Liver (tissue), 10 donors: ENCODE measurements at places on chromosomes 4 and X. TPM values are rescaled to one million over a fixed set of nuclear protein-coding genes. Genes with fewer than 3 reads are reported as not detected.

- no peak for DNase-seq
These were observed 512.2 kb upstream of the INTU start for GRCh38 chr4:127120441-127121090.

- no peak for DNase-seq
These were observed 378.4 kb upstream of the CNKSR2 start for GRCh38 chrX:20995829-20996228.

DNA sequence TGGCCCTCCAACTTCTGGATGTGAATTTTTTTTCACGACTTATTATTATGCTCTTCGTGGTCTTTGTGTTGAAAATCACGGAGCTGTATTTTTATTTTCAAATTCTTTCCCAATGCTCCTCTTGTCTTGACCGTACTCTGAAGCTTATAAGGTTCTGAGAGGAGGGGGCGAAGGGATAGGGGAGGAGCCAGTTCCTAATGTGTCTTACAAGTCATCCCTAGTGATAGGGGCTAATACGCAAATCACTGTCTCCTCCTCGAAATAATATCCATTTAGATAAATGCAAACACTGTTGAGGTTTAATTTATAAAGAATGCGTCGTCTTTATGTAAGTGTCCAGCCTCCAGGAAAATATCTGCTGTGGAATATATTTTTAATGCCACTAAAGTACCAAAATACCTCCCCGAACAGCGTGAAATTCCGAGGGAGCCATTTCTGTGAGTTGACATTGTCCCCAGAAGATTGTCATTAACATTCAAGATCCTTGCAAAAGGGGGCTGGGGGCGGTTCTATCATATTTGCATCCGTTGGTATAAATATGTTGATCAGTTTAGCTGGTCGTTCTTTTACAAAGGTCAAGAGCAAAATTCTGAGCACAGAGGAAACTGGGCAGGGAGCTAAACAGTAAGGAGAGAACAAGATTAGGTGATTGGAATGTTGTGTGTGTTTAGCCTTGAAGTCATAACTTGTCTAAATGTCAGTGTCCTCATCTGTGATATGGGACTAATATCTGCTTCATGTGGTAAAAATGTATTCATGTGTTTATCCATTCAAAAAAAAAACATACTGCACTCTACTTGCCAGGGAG lies 3.7 kb upstream of the FAT1 start:
- DNase-seq = no peak

GRCh38 chr4:59597536-59598329 lies 1602.4 kb upstream of the ADGRL3 start:
- DNase-seq = no peak

The USP11 gene
- 24.3 TPM for total RNA-seq

The LRBA gene
- total RNA-seq = 53.2 TPM

- no peak for DNase-seq
These were observed 140.0 kb upstream of the MSX1 start for GRCh38 chr4:4719436-4719835.

DNA sequence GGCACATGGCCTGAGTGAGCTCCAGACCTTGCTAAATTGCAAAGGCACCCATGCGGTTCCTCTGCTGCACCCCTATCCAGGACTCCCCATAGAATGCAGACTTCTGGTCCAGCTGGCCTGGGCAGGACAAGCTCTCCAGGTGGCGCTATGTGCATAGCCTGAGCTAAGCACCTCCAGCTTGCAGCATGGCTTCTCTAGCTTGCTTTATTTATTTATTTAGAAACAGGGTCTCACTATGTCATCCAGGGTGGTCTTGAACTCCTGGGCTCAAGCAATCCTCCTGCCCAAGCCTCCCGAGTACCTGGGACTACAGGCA lies 5.5 kb upstream of the WFS1 start:
- peak; percentile 52 for DNase-seq

GRCh38 chrX:129689796-129690195 lies 35.0 kb upstream of the APLN start:
- DNase-seq = no peak

- no peak for DNase-seq
These were observed 69.3 kb downstream of the MTMR1 start for GRCh38 chrX:150762258-150763165.

DNA sequence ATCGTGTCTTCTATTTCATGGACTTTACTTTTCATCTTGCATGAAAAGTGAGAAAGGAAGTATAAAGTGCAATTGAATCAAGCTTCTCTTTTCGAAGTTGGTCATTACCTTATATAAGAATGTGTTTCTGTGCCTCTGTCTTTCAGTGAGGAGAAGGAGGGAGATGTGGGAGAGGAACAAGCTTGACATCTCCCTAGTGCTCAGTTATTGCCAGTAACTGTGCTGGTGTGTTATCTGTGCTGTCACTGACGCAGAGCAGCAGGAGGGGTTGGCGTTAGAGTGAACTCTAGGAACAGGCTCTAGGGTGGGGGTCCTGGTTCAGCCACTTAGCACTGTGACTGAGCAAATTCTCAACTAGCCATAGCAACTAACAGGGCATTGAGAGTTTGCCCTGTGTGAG lies 34.0 kb upstream of the TBC1D9 start:
- no peak for DNase-seq

DNA sequence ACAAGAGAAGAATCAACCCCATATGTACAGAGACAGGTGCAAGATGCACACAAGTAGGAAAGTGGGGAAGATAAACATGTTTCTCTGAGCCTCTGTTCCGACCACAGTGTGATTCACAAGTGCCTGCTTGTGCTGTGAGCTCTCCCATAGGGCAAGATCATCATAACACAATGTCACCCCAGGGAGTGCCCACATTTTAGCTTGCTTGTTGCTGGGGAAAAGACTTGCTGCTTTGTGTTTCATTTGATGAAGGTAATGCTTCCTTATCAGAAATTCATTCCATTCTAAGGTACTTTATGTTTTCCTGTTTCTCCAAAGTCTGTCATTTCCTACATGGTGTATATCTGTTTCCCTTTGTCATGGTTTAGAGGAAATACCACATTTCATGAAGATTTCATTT lies 304.5 kb upstream of the DIPK2B start:
- DNase-seq = no peak

DNA sequence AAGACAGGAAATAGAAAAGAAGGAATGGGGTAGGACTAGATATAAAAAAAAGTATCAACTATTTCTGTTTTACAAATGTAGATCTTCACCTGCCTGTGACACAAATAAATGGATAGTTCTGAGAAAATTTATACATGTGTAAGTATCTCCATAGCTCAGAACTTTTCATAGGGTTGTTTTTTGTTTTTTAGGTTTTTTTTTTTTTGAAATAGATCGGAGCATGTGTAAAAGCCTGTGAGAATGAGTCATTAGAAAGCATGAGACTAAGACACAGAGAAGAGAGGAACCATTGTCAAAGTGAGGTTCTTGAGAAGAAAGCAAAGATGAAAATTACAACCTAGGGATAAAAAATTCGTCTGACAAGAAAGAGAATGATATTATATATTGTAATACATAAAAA lies 481.6 kb downstream of the PABPC4L start:
- DNase-seq = no peak

DNA sequence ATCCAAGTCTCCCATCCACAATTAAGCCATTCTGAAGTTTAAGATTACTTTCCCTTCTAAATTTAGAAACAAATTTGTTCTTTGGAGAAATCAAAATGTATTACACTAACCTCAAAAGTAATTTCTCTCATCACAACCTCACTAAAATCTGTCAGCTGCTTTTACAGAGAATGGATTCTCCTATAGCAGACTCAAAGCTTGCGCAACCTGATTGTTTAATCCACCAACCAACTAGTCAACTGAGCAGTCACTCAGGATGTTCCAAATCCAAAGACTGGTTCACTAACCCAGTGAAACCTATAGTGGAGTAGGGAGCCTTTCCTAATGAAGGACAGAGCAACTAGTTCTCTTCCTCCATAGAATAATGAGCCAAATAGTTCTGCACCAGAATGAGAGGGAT lies 44.3 kb downstream of the RCHY1 start:
- no peak for DNase-seq

DNA sequence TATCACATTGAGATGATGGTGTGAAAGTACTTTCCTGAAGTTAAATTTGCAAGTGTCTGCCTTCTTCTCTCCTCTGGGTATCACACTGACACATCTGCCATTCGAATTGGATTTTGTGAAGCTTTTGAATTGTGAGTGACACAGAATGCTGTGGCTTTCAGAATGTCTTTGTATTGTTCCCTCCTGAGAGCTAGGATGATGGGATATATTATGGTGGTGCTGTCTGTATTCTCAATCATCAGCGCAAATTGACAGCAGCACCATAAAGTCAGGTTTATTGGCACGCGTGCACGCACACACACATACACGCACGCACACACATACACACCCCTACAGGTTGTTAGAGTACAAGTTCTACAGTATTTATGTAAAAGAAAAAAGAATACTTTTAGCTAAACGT lies 143.3 kb downstream of the AWAT2 start:
- no peak for DNase-seq

- no peak for DNase-seq
These were observed 8.4 kb upstream of the SORBS2 start for GRCh38 chr4:185820146-185821028.

DNA sequence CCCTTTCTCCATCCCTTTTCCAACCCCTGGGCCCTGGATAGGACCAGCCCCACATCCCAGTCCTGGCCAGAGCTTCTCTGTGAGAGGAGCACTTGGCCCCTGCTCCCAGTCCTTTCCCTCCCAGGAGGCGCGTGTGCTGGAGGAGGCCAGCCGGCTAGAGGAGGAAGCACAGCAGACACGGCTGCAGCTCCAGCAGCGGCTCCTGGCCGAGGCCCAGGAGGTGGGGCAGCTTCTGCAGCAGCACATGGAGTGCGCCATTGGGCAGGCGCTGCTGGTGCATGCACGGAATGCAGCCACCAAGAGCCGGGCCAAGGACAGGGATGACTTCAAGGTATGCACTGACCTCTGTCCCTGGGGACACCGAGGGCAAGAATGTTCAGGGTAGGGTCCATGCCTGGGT lies 87.5 kb downstream of the EVC start:
- DNase-seq = no peak

- DNase-seq = no peak
These were observed 714 bp downstream of the RTL3 start for GRCh38 chrX:78658414-78658813.

DNA sequence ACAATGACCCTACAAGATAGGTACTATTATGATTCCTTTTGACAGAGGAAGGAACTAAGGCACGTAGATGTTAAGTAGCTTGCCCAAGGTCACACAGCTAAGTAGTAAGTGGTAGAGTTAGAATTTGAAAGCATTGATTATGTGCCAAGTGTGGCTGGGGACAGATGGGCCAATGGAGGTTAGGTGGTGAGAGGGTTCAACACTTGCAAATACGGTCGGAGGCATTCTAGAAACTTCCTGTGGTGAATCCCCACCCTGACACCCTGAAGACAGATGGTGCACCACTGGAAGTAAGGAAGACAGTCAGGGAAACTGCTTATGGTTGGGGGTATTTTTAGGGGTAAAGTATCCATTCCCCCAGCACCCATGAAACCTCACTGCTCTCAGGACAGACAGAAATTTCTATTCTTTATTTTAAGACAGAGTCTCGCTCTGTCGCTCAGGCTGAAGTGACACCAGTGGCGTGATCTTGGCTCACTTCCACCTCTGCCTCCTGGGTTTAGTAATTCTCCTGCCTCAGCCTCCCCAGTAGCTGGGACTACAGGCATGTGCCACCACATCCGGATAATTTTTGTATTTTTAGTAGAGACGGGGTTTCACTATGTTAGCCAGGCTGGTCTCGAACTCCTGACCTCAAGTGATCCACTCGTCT lies 142.5 kb downstream of the RASL11B start:
- DNase-seq = no peak

The CT47B1 gene
- total RNA-seq = not detected

DNA sequence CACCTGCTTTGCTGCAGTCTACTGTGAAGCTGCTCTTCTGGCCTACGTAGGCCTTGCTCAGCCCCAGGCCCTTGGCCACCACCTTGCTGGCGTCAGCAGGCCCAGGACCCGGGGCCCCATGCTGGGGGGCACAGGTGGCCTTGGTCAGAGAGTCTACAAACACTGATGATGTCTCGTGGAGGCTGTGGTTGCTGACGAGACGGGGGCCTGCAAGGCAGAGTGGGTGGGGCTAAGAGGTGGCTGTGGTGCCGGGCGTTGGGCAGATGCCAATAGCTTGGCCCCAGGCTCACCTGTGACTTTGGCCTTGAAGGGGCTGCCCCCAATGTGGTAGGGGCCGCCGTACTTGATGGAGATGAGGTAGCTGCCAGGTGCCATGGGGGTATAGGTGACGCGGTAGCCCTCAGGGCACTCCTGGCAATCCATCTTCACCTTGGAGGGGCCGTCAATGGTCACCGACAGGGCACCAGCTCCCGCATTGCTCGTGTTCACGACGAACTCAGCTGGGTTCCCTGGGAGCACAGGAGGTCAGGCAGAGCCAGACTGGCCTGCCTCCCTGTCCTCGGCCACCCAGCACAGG lies 25.0 kb downstream of the FLNA start:
- no peak for DNase-seq

DNA sequence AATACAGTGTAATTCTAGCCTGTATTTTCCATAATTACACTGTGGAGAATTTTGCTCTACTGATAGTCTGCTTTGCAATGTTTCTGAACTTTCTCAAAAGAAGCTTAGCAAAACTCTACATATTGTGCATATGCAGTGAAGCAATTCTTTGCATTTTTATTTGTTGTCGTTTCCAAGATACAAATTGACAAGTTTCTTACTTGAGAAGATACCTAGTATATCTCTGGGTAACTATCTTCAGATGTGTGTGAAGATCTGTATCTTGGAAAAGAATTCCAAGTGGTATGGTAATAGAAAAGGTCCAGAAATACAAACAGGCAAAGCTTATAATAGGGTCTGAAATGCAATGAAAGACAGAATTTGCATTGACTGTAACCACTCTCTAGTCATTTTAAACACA lies 1119.8 kb upstream of the INTU start:
- DNase-seq = no peak

DNA sequence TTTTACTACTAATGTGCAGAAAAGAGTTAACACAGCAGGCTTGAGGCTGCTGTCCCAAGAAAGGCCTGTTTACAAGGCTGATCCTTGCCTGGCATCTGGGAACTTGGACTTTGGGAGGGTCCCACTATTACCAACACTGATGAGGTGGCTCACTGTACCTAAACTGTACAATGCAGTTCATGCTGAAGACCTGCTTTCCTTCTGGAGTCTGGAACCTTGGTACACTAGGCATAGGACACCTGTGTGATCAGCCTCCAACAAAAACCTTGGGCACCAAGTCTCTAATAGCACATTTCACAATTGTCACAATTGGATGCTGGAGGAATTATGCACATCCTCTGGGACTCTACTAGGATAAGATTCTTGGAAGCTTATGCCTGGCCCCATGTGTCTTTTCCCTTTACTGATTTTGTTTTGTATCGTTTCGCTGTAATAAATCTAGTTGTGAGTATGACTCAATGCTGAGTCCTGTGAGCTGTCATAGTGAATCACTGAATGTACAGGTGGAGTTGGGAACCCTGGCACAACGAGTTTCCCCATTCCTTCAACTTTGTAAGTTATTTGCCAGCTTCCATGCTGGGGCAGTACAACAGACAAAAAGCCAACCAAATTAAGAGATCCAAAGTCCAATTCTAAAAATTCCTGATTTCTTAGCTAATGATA lies 45.9 kb downstream of the TEC start:
- no peak for DNase-seq

DNA sequence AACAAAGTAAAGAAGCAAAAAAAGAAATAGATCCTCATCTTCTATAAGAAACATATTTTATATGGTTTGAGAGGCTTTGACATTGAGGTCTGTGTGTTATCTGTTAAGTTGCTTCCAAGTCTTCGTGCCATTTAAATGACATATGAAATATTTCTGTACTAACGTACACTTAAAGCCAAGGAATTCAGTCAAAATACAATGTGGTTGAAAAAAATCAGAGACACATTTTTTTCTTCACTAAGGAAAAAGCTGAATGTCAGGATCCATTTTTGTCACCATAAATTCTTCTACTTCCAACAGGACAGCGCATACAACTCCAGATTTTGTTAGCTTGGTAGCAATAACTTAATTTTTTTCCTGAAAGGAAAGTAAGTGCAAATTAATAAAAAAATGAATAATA lies 168.5 kb downstream of the FAT4 start:
- no peak for DNase-seq
